ENCODE measurements at places on chromosomes 2 and 18. TPM values are rescaled to one million over a fixed set of nuclear protein-coding genes. Genes with fewer than 3 reads are reported as not detected.

Gene RHOB
- total RNA-seq: 28.1 TPM

Gene POTEE
- not detected for total RNA-seq

GRCh38 chr2:23241611-23242245 is 143.3 kb upstream of the KLHL29 start:
- DNase-seq: peak; percentile 65

- DNase-seq: no peak
These were observed 101.0 kb downstream of the TTC32 start for GRCh38 chr2:19800796-19801195.

DNA sequence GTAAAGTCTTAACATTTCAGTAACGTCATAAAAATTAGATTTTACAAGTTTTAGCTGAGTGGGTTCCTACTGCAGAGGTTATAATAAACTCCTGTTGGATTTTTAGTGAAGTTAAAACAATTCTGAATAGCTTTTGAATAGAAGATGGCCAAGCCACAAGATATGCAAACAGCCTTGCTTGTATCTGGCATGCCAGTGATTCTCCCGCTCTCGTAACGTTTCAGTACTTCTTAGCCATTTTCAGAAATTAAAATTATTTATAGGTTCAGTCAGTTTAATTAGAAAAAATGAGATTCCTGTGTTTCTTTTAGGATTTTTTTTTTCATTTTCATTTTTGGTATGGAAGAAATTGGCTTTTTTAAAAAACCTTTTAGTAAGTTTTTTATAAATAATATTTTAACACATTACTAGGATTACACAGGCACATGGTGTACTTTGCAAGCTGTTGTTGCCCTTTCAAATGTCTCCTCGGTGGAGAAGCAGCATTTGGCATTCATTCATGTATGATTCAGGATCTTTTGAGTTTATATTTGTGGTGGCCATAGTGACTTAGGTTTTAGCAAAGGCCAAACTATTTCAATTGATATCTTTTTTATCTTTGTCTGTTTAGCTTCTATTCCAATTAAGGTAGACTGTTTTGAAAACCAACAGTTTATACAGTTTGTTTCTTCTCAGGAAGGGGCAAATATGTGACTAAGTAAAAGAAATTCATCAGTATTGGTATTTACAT is 30.6 kb upstream of the RND3 start:
- no peak for DNase-seq

- no peak for DNase-seq
These were observed 4.6 kb downstream of the LOXHD1 start for GRCh38 chr18:46652372-46652771.

DNA sequence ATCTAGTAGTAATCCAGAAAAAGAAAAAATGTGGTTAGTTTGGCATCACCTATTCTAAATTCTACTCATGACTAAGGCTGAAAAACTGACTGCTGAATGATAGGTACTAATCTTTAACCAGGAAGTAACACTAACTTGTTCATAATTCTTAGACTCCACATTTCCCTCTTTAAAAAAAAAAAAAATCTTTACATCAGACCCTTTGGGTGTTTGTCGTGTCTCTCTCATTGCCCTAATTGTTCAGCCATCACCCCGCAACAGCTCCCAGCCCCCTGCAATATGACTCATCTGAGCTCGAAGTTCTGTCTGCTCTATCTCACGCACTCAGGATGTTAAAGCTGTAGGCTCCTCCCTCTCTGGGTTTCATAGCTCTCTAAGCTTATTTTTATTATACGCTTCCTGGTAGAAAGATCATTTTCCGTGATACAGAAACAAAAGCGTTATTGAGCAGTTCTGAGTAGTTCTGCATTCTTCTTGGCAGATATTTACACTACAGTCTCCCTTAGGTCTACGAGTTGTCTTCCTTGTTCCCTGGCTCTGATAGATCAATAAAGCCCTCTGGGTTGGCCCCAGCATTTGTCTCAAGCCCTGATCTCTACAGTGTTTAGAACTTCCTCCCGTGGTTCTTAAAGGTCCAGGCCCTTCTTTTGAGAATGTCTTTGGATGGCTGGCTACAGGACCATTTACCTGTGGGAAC is 95.6 kb downstream of the TNFRSF11A start:
- DNase-seq: peak; percentile 66

GRCh38 chr2:96950381-96951124 is 35.8 kb downstream of the FAM178B start:
- no peak for DNase-seq

DNA sequence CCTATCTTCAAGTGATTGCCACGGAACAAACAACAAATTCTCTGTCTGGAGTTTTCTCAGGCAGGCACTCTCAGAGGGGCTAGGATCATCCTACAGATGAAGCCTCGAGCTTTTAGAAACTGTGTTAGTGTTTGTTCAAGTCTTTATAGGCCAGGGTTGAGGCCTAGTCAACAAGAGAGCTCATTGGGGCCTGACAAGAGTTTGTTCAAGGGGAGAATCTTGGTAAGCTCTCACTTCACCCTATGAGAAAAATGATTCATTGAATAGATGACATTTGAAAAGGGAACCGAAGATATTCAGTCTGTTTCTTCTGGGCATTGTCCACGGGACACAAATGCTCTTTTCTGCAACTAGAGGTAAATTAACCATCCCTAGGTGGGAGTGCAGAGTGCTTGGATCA is 476.9 kb downstream of the PTPRM start:
- no peak for DNase-seq

DNA sequence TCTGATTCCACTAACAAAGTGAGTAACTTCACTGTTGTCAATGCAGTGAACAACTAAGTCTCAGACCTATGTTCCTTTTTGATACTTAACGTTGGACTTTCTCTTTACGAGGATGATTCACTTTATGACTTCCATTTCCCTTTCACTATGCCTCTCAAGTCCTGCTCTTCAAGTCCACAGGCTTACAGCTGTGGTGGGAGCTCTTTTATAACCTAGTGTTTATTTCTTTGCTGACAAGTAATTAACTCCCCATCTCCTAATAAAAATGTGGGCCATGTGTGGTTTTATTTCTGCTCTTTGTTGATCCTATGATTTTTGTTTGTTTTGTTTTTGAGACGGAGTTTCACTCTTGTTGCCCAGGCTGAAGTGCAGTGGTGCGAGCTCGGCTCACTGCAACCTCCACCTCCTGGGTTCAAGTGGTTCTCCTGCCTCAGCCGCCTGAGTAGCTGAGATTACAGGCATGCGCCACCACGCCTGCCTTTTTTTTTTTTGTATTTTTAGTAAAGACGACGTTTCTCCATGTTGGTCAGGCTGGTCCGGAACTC is 142.1 kb downstream of the USP34 start:
- DNase-seq: no peak

DNA sequence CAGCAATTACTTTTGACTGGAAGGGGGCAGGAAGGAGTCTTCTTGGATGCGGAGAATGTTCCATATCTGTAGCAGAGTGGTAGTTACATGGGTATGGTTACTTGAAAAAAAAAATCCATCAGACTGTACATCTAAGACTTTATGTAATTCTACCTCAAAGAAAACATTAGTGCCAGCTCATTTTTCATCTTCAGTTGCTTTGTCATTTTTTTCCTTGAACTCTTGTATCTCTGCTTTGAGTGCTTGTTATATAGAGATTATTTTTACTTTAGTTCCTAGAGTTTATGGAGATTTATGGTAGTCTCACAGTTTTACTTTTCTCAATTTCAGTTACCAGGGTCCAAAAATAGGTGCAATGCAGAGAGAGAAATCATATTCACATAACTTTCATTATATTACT is 60.0 kb upstream of the ITSN2 start:
- DNase-seq: no peak

DNA sequence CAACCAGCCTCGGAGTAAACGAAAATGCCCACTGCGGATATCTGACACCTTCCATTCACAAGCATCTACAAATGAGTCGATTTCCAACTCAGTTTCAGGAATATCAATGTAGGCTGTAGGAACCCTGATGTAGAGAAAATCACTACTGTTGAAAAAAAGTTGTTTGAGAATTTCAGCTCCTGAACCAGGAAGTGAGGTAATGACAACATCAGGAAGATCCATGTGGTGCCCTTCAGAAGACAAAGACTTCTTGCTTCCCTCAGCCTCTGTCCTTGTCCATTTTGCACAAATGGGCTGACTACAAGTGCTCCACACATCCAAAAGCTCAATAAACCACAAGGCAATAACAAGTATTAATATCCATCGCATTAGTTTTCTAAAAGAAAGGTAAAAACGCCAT is 4.7 kb downstream of the DSEL start:
- DNase-seq: no peak

DNA sequence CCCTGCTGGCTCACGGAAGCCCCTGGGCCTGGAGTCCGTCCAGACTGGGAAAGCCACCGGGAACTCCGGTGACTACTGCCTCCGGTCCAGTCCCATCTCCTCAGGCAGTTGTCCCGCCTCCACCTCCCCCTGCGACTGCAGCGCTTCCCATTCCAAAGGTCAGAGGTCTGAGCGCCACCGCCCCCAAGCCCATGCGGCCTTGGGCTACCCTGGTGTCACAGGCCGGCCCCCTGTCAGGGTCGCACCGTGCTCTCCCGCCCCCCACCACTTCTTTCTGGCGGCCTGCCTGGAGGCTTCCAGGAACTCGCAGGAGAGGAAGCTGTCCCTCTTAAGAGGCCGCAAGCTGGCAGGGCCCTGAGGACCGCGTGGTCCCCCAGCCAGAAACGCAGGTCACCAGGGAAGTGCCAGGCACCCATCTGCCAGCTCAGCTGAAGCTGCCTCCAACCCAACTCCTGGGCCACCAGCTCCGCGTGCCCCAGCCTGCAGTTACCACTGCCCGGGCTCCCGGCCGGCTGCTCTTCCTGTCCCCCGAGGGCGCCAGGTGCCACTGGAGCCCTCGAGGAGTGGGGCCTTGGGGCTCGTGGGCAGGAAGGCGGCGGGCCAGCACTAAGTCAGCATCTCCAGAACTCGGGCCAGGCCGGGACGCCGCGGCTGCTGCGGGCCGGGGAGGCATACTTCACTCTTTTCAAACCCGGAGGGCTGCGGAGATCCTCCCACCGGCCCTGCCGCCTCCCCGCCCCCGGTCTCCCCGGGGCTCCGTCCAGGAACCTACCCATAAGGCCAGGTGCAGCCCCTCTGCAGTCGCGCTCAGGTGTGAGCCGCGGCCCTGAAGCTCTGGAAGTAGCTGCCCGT is 83.3 kb upstream of the POMC start:
- DNase-seq: no peak

GRCh38 chr2:43539436-43539835 is 56.4 kb downstream of the THADA start:
- no peak for DNase-seq

GRCh38 chr18:67385455-67385854 is 131.1 kb downstream of the DSEL start:
- DNase-seq: no peak

Gene ALLC
- total RNA-seq: not detected

All from MCF 10A (cell line).